ENCODE measurements at places on chromosomes 5 and 9. TPM values are rescaled to one million over a fixed set of nuclear protein-coding genes. Genes with fewer than 3 reads are reported as not detected.

DNA sequence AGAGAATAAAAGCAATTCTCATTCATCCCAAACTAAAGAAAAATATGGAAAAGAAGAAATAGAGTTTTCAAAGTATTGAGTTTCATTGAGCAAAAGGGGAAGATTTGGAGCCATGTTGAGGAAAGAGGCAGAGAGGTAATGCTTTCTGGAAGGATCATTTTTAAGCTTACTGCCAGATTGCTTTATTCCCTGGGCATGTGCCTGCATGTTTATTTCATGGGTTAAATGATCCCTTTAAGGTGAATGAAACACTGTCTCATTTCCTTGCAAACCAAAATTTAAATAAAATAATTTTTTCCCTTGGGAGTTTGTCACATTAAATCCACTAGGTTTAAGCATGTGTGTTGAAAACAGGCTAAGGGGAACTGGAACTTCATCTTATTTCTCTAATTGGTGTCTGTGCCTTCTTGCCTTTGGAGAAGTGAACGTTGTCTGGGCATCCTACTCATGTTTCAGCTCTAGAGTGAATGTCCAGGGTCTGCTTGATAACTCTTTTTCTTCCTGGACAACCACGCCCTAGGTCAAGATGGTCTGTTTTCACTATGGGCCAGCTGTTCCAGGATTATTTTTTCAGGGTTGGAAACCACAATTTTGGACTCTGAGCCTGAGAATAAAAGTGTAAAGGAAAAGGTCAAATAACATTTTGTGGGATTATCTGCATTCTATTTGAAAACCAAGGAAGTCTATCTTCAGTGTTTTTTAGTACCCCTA, 114.1 kb upstream of the ELL2 start:
- no peak for DNase-seq

KIF24 gene
- total RNA-seq = 1.7 TPM

DNA sequence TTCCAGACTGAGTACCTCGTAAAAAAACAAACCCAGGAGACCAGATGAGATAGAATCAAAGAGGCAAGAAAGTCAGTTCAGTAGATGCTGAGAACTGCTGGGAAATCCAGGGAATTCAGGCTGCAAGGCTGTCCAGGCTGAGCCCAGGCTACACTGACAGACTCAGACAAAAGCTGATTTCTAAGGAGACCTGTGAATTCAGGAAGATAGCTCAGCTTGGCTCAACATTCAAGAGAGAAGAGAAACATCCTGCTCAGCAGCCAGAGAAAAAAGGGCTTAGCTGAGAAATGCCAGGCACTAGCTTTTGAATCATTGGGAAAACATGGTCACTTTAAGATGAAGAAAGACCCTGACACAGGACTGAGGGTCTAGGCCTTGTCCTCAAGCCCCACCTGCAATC, 118.2 kb upstream of the SLC44A1 start:
- no peak for DNase-seq

PRELID2 gene
- total RNA-seq = 3.8 TPM

DNA sequence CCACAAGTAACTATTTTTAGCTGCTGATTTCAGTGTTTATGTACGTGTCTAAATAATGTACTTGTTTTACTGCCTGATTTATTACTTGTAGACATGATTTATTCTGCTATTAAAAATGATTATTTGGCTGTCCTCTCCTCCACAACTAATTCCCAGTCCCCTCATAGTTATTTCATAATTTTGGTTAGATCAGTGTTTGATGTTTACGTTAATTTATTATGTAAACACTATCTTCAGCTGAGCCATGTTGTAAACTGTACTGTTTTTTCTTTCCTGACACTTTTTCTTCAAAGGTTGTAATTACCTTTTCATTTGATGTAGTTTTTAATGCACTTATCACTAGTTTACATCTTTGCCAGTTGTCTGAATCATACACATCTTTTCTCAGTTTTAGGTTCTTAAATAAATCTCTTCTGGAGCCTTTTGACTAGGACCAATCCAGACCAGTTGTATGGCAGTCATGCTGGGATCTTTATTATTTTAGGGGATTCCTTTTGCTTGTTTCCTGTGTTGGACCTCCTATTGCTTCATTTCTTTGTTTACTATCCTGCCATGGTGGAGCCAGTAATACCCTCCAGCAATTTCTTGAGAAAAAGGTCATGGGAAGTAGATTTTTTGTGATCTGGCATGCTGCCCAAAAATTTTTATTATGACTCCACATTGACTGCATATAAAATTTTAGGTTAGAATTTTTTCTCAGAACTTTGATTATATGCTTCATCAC, 16.1 kb downstream of the AP3S1 start:
- DNase-seq = no peak

GRCh38 chr9:8232726-8233125, 433.1 kb upstream of the DMAC1 start:
- DNase-seq = no peak

ZER1 gene
- 10.2 TPM for total RNA-seq

DNA sequence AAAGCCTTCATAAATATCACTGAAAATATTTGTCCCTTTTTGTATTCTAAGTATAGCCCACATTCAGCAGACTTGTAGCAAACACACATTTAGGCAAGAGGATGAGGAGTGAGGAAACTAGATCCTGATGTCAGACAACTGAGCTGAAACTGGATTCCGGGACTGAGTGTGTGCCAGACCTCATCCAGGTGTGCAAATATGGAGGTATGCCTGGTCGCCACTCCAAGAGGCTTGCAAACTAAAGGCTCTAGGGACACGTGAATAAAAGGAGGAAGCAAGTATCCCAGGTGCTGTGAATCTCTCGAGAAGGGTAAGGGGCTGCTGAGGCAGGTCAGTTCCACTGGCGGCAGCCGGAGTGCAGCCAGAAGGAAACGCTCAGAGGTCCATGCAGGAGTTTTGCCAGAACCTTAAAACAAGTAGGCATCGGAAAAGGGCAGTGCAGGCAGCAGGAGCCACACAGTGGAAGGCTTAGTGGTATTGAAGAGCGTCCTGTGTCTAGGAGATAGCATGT, 77.4 kb upstream of the ALDH1B1 start:
- no peak for DNase-seq

NDST1 gene
- total RNA-seq = 142 TPM

GRCh38 chr9:122204055-122204454, 24.7 kb downstream of the LHX6 start:
- DNase-seq = no peak

PCA3 gene
- total RNA-seq = not detected

- DNase-seq = peak; percentile 80
Measured at GRCh38 chr5:14267991-14268708, 125.0 kb downstream of the TRIO start.

LRRC70 gene
- 0.10 TPM for total RNA-seq

KIF20A gene
- 129 TPM for total RNA-seq

- no peak for DNase-seq
Measured at GRCh38 chr5:136985785-136986475, 513.2 kb downstream of the SPOCK1 start.

DNA sequence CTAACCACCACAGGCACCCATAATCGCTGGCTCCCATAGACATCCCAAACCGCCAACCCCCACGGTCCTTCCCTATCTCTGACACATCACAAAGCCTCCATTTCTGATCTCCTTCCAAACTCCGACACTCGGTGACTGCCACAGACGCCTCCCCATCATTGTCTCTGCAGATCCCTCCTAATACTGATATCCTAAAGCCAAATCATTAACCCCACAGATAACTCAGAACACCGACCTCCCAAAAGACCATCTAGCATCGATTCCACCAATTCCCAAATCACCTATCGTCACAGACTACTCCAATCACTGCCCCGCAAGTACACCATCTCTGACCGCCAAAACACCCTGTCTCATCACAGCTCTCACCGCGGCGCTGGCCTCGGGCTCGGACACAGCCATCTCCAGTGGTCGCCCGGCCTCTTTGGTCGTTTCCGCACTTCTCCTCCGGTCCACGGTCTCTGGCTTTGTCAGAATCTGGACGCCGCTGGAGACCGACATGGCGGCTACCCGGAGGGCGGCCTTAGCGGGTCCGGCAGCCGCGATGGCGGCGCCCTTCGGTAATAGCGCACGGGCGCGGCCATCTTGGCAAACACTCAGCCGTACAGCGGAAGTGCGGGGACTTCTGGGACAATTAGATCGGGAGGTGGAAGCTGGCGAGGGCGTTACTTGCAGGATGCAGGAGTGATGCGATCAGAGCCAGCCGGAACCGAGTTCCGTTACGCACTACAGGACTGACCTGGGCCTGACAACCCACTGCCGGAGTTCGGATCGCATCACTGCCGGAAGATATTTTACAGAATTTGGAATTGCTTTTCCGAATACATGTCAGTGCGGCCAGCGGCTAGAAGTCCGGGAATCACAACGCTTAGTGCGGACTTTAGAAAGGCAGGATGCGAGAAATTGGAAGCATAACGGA, at the start of gene ZFP37:
ZFP37 (minus strand) TSS at position 534 of the 916 bp plus-strand sequence; CDS start at position 498, 36 bp downstream.
- DNase-seq = peak; percentile 92

HTR1A gene
- not detected for total RNA-seq

DNA sequence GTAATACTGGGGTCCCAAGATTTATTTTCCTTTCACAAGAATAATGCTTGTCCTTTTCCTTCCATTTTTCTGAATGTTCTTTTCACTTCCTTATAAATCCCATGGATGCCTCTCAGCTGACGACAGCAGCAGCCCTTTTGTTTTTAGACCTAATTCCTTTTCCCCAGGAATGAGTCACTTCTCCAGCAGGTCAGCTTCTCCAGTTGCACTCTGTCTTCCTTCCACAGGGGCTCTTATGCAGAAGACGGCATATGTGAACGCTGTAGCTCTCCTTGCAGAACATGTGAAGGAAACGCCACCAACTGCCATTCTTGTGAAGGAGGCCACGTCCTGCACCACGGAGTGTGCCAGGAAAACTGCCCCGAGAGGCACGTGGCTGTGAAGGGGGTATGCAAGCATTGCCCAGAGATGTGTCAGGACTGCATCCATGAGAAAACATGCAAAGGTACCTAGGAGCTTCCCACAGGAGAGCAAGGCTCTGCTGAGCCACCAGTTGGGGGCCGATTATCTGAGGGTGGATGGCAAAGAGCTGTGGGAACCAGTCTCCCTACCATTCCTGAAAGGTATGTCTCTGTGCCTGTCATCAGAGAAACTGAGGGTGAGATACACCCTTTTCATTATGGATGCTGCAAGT, 72.9 kb downstream of the RFK start:
- DNase-seq = peak; percentile 21

DNA sequence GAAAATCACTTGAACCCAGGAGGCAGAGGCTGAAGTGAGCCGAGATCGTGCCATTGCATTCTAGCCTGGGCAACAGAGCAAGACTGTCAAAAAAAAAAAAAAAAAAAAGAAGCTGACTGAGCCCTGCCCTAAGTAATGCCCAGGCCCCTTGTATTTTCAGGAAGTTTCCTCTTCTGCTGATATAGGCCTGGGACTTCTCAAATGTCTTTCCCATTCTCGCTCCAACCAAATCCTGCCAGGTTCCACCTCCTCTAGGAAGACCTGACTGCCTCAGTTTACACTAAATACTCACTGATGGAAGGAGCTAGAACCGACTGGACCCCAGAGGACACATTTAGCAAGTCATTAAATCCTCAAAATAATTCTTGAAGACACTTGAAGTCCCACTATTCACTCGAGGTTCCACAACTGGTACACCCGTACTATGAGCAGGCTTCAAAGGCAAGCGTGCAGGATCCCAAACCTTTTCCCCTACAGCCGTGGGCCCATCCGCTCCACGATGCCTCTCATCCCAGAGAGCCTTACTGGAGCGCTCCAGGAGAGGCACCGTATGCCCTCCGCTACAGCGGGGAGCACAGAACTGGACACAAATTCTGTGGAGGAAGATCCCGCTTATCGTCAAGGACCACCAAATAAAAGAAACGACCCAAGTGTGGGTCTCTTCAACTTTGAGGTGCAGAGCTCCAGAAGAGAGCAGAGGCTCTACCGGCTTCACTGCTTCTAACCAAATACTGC, 676 bp downstream of the NOL6 start:
- DNase-seq = no peak

DMRTA1 gene
- not detected for total RNA-seq

DNA sequence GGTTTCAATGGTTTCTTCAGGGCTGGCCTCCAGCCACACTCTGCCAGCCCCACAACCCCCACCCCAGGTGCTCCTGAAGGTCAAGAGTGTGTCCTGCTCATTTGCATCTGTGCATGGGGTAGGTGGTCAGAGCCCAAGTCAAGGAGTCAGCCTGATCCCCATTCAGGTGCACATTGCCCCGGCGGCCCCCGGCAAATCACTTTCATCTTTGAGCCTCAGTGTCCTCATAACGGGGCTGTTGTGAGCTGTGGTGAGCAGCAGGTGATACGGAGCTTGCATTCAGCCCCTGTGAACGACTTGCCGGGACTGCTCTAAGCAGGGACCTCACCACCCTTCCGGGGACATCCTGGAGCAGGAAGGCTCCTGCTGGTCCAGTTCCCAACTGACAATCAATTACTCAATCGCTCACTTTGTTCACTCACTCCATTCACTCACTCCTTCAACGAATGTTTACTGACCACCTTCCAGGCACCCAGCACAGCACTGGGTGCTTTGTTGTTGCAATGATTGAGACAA, 93.2 kb upstream of the CPEB4 start:
- no peak for DNase-seq

DNA sequence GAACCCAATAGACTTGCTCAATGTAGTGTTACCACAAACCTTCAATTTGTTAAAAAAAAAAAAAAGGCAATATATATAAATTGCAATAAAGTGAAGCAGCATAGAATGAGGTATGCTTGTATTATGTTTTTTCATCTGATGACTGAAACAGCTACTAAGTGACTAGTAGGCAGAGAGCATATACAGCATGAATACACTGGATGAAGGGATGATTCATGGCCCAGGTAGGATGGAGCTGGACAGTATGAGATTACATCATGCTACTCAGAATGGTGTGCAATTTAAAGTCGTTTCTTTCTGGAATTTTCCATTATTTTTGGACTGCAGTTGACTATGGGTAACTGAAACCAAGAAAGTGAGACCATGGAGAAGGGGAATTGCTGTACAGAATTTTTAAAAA, 161.2 kb downstream of the GNA14 start:
- no peak for DNase-seq

OTULINL gene
- not detected for total RNA-seq

DNA sequence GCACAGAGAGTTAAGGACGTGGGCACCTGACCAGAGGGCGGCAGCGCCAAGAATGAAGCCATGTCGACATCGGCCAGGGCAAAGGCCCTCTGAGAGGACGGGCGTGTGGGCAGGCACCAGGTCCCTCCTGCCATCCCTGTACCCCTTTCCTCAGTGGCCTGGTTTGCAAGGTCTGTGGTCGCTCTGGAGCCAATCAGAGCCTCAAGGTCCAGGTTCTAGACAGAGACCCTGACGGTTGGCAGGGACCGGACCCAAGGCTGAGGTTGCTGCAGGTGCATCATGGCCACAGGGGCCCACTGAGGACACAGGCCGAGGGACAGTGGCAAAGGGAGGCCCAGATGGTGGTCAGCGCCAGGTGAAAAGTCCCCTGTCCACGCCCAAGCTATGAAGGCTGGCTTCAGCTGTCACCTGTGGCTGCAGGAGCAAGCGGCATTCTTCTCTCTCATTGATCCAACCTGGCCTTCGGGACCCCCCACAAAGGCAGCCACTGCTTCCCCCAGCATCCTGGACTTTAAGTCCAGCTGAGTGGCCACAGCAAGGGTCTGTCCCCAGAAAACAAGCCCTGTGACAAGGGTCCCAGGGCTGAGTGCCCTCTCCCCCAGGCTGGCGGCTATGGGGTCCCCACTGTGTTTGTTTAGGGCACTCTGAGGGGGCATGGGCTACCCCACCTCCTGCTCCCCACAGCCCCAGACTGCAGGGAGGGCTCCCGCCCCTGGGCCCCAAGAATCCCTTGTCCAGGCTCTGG, 48.9 kb downstream of the VAV2 start:
- DNase-seq = no peak

PCSK1 gene
- total RNA-seq = 0.10 TPM

GRCh38 chr9:125462861-125463291, 201.2 kb downstream of the GAPVD1 start:
- no peak for DNase-seq
